OCI-LY7 (cell line): ENCODE measurements at places on chromosomes 2 and 18. TPM values are rescaled to one million over a fixed set of nuclear protein-coding genes. Genes with fewer than 3 reads are reported as not detected.

DNA sequence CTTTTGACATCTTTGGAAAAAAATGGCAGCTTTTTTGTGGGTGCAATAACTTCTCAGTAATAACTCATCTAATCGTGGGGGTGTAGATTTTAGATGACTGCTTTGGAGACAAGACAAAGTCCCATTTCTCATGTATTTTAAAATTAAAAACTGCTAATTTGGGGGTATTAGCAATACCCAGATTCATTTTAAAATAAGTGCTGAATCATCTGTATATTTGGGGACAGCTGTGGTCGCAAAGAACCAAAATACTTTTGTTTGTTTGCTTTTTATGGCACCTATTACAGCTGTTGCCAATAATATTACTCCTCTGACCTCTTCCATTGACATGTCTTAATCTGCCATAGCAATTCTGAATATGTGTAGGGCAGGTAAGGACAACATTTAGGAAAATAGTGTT is 45.4 kb downstream of the STAT1 start:
- no peak for DNase-seq

DNA sequence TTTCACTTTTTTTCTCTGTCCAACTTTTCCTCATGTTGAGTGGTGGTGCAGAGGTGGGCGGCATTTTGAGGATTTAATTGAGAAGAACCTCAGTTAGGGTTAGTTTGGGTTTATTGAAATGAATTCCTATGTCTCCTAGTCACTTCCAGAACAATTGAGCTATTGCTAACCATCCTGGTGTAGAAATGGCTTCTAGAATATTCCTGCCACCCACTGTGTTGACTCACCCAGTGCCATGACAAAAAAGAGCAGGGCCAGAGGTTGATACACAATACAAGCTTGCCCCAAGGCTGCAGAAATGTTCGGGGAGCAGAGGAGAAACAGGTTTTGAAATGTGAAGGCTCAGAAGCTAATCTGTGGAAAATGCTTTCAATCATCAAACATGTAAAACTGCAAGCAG is 167.1 kb upstream of the TRIB2 start:
- DNase-seq = no peak

- no peak for DNase-seq
These were observed 514.6 kb upstream of the ZEB2 start for GRCh38 chr2:145034511-145034910.

DNA sequence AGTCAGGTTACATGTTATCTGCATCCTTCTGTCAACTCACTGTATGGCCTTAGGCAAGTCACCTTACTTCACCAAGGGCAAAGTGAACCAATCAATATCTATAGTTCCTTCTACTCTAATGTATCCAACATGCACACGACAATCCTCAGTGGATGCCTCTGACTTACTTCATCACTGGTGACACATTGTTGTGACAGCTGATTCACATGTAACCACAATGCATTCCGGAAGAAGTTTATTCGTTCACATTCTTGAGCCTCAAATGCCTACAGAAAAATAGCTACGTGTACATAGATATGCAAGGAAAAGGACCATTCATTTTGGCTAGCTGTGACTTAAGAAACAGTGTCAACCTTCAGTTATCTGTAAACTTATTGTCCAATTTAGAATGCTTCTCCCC is 26.3 kb upstream of the EPG5 start:
- no peak for DNase-seq

- no peak for DNase-seq
These were observed 236.1 kb downstream of the GCA start for GRCh38 chr2:162579986-162580385.

GRCh38 chr2:173239644-173240043 is 115.0 kb upstream of the CDCA7 start:
- DNase-seq = no peak

- DNase-seq = no peak
These were observed 11.2 kb downstream of the ANKAR start for GRCh38 chr2:189685540-189686229.

DNA sequence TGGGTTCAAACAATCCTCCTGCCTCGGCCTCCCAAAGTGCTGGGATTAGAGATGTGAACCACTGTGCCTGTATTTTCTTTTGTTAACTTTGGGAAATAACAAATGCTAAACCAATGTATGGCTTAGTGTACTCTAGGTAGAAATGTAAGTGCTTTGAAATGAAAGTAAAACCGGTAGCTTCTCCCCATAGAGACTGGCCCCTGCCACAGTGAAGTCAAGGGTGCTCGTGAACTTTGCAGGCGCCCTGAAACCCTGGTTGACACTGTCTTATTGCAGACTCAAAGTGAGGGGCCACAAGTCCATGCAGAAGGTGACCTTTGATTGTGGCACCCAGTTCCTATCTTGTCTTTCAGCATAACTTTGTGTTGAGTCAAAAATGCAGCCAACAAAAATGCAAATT is 24.2 kb upstream of the MTCL1 start:
- DNase-seq = no peak

GRCh38 chr2:63975437-63976124 is 43.6 kb downstream of the VPS54 start:
- DNase-seq = no peak

DNA sequence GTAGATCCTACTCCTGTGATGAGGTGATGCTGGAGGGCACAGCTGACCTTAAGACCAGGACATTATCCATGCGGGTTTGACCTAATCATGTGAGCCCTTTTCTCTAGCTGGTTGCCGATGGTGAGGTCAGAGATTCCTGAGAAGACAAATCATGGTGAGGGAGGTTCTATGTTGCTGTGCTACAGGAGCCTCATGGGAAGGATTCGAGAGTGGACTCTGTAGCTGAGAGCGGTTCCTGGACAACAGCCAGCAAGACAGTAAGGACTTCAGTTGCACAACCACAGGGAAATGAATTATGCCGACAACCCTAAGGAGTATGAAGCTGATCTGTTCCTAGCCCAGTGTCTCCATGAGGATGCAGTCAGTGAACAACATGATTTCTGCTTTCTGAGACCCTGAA is 80.4 kb downstream of the EPB41L3 start:
- no peak for DNase-seq

GRCh38 chr2:227829337-227829736 is 15.7 kb downstream of the CCL20 start:
- no peak for DNase-seq

DNA sequence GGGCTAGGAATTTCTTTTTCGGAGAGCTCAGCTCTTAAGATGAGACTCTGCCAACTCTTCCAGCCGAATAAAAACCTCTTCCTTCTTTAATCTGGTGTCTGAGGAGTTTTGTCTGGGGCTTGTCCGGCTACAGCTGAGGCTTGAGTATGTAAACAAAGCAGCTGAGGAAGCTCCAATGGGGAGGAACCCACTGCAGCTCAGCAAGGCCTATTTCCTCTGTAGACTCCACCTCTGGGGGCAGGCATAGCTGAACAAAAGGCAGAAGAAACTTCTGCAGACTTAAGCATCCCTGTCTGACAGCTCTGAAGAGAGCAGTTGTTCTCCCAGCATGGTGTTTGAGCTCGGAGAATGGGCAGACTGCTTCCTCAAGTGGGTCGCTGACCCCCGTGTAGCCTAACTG is 838.7 kb downstream of the CCDC85A start:
- DNase-seq = no peak

- no peak for DNase-seq
These were observed 53.1 kb downstream of the CWC22 start for GRCh38 chr2:179954026-179954425.

- no peak for DNase-seq
These were observed 155.5 kb downstream of the ZFP36L2 start for GRCh38 chr2:43070676-43071502.

DNA sequence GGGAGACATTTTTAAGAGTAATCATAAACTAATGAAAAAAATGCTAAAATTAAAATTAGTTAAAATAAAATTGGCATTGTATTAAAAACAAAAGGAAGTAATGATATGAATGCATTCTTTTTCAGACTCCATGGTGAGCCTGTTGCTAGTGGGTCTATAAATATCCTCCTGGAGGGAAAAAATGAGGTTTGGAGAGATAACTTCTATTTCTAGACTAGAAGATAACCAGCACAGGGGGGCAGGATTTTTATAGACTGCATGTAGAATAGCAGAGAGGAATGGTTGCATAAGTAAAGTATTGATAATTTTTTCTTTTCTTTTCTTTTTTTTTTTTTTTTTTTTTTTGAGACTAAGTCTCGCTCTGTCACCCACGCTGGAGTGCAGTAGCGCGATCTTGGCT is 835.8 kb upstream of the VRK2 start:
- DNase-seq = no peak

GRCh38 chr2:11572996-11573395 is 39.2 kb downstream of the GREB1 start:
- no peak for DNase-seq

- DNase-seq = peak; percentile 1
These were observed 329.0 kb upstream of the LRATD1 start for GRCh38 chr2:14303366-14304115.

- DNase-seq = no peak
These were observed 79.2 kb upstream of the MYO3B start for GRCh38 chr2:170098626-170099312.

EPAS1 gene
- total RNA-seq = 0.74 TPM in 1 of 2 replicates, not detected in the other

SERPINB4 gene
- total RNA-seq = not detected in 2 replicates

FOXI3 gene
- not detected in 2 replicates for total RNA-seq

DYNAP gene
- not detected in 2 replicates for total RNA-seq

PRKCE gene
- 42.1 and 50.2 TPM in 2 replicates for total RNA-seq

SEMA4F gene
- total RNA-seq = 3.3 and 4.3 TPM in 2 replicates

RBBP8 gene
- 85.3 and 86.0 TPM in 2 replicates for total RNA-seq

MAP3K19 gene
- total RNA-seq = not detected in 2 replicates

SLC14A1 gene
- total RNA-seq = not detected in 2 replicates
